Activated CD4-positive, alpha-beta memory T cell treated with anti-CD3 and anti-CD28 coated beads, Interleukin-2, amount 10 ng/mL, durations not matched to agents 7 days and 5 days (primary cell): ENCODE measurements at places on chromosomes 6 and 20. TPM values are rescaled to one million over a fixed set of nuclear protein-coding genes. Genes with fewer than 3 reads are reported as not detected.

DNA sequence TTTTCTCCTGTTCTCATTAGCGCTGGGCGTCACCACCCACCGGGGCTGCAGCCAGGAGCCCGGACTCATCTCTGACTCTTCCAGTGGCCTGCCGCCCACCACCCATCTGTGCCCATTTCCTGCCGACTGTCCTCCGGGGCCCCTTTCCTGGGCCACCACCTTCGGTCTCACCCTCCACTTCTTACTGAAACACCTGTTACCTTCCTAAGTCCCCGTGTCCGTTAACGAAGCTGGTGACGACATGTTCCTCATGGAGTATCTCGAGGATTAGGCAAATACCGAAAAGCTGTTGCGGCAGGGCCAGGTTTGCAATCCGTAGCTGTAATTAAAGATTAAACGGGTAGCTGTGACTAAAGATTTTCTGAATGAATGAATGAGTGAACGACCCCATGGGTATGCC is 80.2 kb downstream of the SRC start:
- no peaks in the 10 kb centered on the region for H3K4me1 ChIP-seq
- H3K27me3 ChIP-seq, result peaks cover 11% of the 10 kb centered on the region
- DNase-seq, result no peak

- no peaks in the 10 kb centered on the region for H3K4me1 ChIP-seq
- H3K4me3 ChIP-seq, result no peak overlapping the region
- no peak for DNase-seq
- peaks cover 3% of the 10 kb centered on the region for H3K36me3 ChIP-seq
- H3K27ac ChIP-seq, result no peak overlapping the region
Observed at GRCh38 chr6:4973415-4973814, 30.4 kb downstream of the RPP40 start.

- no peak for DNase-seq
- H3K27me3 ChIP-seq, result peaks cover 57% of the 10 kb centered on the region
- H3K36me3 ChIP-seq, result peaks cover 8% of the 10 kb centered on the region
- H3K4me1 ChIP-seq, result no peaks in the 10 kb centered on the region
- no peak overlapping the region for H3K4me3 ChIP-seq
- H3K27ac ChIP-seq, result no peak overlapping the region
Observed at GRCh38 chr20:44057698-44058675, 129.0 kb downstream of the JPH2 start.

DNA sequence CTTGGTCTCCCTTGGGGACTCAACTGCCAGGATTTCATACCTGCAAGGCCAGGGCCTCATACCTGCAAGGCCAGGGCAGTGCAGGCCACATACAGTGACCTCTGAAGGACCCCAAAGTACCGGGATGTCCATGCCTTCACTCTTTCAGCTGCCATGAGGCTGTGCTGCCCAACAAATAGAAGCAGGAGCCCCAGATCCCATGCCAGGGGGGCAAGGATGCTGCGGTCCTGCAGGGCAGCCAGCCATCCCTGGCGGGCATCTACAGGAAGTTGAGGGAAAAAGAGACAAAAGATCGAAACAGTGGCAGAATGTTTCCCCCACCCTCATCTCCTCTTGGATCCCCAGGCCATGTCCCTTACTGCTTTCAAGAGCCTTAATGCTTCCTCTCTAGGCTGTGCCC is 799 bp downstream of the NRM start:
- peaks cover 33% of the 10 kb centered on the region for H3K36me3 ChIP-seq
- peaks cover 44% of the 10 kb centered on the region for H3K4me1 ChIP-seq
- H3K4me3 ChIP-seq, result peak overlapping the region; percentile 93

- H3K27ac ChIP-seq, result no peak overlapping the region
- H3K4me1 ChIP-seq, result no peaks in the 10 kb centered on the region
- DNase-seq, result no peak
- no peak overlapping the region for H3K4me3 ChIP-seq
Observed at GRCh38 chr6:6217855-6218758, 102.4 kb downstream of the F13A1 start.

- H3K27ac ChIP-seq, result no peak overlapping the region
- no peak overlapping the region for H3K4me3 ChIP-seq
- no peaks in the 10 kb centered on the region for H3K4me1 ChIP-seq
Observed at GRCh38 chr6:134123666-134124208, 71.3 kb upstream of the SLC2A12 start.

DNA sequence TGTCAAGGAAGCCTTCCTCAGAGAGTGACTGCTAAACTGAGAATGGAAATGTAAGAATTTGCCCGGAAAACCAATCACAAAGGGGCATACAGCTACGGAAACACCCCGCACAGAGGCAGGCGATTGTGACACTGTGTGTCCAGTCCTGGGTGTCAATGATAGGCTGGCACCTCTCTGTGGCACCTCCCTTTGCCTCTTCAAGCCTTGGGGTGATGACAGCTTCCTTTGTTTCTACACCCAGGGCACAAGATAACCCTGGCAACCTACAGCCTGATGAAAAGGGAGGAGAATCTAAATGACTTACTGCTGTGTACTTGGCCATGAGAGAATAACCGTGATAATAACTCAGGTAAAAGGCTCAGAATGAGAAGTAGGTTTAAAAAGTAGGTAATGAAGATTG is 93.6 kb upstream of the SSTR4 start:
- no peak for DNase-seq
- peaks cover 2% of the 10 kb centered on the region for H3K27me3 ChIP-seq
- H3K4me3 ChIP-seq, result no peak overlapping the region
- H3K4me1 ChIP-seq, result no peaks in the 10 kb centered on the region
- H3K36me3 ChIP-seq, result no peaks in the 10 kb centered on the region
- H3K27ac ChIP-seq, result no peak overlapping the region

GRCh38 chr6:115945812-115946211 is 114.9 kb downstream of the FRK start:
- no peak overlapping the region for H3K4me3 ChIP-seq
- H3K27me3 ChIP-seq, result no peaks in the 10 kb centered on the region
- H3K4me1 ChIP-seq, result no peaks in the 10 kb centered on the region
- no peak overlapping the region for H3K27ac ChIP-seq

GRCh38 chr6:109714611-109715010 is 23.5 kb downstream of the FIG4 start:
- H3K4me3 ChIP-seq, result no peak overlapping the region
- H3K27ac ChIP-seq, result no peak overlapping the region
- no peak for DNase-seq
- no peaks in the 10 kb centered on the region for H3K27me3 ChIP-seq

DNA sequence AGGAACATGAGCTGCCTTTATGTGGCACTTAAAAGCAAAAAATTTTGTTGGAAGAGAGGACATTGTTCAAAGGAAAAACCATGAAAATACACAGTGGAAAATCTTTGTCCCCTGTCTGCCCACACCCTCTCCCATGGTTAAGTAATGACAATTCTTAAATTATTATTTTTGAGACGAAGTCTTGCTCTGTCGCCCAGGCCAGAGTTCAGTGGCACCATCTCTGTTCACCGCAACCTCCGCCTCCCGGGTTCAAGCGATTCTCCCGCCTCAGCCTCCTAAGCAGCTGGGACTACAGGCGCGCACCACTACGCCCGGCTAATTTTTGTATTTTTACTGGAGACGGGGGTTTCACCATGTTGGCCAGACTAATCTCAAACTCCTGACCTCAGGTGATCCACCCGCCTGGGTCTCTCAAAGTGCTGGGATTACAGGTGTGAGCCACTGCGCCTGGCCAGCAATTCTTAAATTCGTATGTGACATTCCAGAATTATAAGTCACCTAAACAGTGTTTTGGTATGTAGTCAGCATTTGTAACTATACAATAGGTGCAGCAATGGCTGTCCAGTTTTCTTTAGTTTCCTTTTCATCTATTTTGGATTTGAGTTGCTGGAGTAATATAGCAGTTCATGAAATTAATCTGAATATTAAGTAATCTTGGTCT is 636 bp upstream of the SSR1 start:
- H3K36me3 ChIP-seq, result peaks cover 33% of the 10 kb centered on the region
- no peaks in the 10 kb centered on the region for H3K27me3 ChIP-seq
- DNase-seq, result no peak
- peaks cover 45% of the 10 kb centered on the region for H3K4me1 ChIP-seq
- peak overlapping the region; percentile 99 for H3K4me3 ChIP-seq

DNA sequence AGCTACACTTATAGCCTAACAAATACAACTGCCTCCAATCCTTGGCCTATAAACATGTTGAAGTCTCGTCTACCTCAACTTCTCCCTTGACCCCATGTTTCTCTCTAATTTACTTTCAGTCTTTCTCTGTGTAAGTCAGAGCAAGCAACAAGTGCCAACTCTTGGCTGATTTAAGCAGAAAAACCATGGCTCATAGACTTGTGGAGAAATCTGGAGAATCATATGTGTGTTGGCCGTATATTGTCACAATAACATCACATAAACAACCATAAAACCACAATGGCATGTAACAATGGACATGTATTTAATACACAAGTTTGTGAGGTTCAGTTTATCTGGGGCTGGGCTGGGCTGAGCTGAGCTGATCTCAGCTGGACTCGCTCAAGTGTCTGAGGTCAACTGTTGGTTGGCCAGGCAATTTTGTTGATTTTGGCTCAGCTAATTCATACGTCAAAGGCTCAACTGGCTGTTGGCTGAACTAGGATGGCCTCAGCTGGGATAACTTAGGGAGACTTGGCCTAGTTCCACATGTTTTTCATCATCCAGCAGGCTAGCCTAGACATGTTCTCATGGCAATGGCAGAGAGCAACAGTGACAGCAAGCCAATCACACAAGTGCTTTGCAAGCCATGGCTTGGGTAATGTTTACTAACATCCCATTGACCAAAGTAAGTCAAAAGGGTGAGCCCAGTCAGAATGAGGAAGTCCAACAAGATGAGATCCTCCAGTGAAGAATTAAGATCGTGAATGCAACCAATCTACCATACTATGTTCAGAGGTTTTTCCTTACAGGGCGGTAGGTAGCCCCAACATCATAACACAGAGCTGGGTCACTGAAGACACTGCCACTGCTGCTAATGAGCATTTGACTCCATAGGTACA is 12.9 kb upstream of the TBC1D22B start:
- H3K4me1 ChIP-seq, result peaks cover 11% of the 10 kb centered on the region
- no peak overlapping the region for H3K4me3 ChIP-seq
- H3K27me3 ChIP-seq, result no peaks in the 10 kb centered on the region
- no peak for DNase-seq
- no peaks in the 10 kb centered on the region for H3K36me3 ChIP-seq
- H3K27ac ChIP-seq, result no peak overlapping the region

DNA sequence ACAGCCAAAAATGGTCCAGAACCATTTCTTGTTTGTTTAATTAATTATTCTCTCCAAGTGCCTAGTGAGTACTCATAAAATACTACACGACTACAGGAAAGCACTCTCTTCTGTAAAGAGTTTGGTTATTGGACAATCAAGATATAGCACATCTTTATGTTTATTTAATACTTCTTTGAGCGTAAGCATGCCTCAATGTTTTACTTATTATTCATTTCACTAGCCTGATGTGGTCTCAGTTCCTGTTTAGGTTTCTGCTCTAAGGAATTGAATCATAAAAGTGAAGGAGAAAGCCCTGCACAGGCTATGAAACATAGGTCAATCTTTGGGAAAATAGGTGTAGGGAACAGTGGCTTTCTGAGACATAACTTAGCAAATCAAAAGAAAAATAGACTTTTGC is 45.9 kb upstream of the AIG1 start:
- H3K27ac ChIP-seq, result no peak overlapping the region
- no peak for DNase-seq
- no peaks in the 10 kb centered on the region for H3K4me1 ChIP-seq
- peaks cover 4% of the 10 kb centered on the region for H3K27me3 ChIP-seq
- H3K36me3 ChIP-seq, result no peaks in the 10 kb centered on the region

GRCh38 chr6:152380351-152380767 is 256.8 kb downstream of the SYNE1 start:
- peaks cover 11% of the 10 kb centered on the region for H3K27me3 ChIP-seq
- no peak overlapping the region for H3K4me3 ChIP-seq
- DNase-seq, result no peak
- no peaks in the 10 kb centered on the region for H3K36me3 ChIP-seq
- H3K4me1 ChIP-seq, result no peaks in the 10 kb centered on the region
- no peak overlapping the region for H3K27ac ChIP-seq

CRISP3 gene
- total RNA-seq, result not detected

NMBR gene
- total RNA-seq, result not detected

ASIP gene
- total RNA-seq, result not detected

GLO1 gene
- 110 TPM for total RNA-seq

KIF25 gene
- total RNA-seq, result not detected

SLC35F1 gene
- 0.05 TPM for total RNA-seq
